ENCODE measurements at places on chromosomes 1 and 21.

- DNase-seq: no peak
Observed at GRCh38 chr21:35768187-35768586, 292.1 kb downstream of the SETD4 start.

GRCh38 chr1:225746361-225747179 is 31.1 kb upstream of the SRP9 start:
- DNase-seq: no peak

GRCh38 chr1:225299624-225300023 is 128.2 kb downstream of the LBR start:
- no peak for DNase-seq

GRCh38 chr1:116474921-116475849 is 95.6 kb downstream of the CD58 start:
- no peak for DNase-seq

- no peak for DNase-seq
Observed at GRCh38 chr1:29259802-29260441, 23.6 kb downstream of the PTPRU start.

GRCh38 chr1:115029526-115029925 is at the start of gene TSHB:
Gene TSHB (plus strand): TSS chr1:115029826. CDS start chr1:115033363, 3,537 bp downstream.
- DNase-seq: no peak

DNA sequence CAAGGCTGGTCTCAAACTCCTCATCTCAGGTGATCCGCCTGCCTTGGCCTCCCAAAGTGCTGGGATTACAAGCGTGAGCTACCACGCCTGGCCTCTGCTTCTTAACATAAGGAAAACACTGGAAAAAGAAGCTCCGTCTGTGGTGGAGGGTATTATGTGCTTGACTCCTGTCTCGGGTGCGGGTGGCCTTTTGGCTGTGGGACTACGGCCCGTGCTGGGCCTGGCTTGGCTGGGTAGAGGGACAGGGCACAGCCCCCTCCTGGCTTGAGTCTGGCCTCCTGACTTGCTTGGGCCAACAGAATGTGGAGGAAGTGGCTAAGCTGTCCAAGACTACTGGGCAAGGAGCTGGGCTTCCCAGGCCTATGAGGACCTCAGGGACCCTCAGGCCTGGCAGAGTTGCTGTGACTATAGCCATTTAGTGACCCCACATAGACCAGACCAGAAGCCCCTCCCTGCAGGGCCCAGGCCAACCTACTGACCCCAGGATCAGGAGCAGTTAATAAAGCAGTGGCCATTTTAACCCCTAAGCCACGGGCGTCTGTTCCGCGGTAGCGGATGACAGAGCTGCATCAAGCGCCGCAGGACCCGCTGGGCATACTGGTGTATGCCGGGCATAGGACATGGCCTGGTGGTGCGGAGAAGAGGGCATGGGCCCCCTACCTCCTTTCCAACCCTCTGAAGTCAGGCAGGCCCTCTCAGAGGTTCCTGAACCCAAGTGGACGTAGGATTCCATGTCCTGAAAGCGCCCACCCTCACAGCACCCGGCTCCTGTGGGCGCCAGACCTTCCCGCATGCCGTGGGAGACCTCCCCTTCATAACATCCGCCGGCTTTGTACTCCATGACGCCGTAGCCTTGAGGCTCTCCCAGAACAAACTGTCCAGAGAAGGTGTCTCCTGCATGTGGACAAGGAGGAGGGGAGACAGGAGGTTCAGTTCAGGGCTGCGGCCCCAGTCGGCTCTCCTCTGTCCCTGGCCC is 4.4 kb downstream of the MORN1 start:
- no peak for DNase-seq

GRCh38 chr1:59499273-59499942 is 202.5 kb downstream of the FGGY start:
- no peak for DNase-seq

DNA sequence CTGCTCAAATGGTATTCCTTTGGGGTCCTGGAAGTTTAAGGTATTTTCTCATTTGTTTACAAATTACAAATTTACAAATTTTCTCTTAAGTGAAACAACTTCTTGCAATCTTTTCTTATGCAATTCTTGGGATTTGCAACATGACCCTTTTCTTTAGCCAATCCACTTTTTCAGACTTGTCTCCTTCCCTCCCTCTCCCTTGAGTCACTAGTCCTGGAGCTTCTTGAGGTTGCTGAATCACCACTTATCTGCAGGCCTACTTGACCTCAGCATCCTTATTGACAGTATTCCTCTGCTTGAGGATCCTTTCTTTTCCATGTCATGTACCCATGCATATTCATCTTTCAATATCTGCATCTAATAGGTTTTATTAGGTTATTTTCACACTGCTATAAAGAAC is 302.8 kb upstream of the ADAMTS5 start:
- peak; percentile 95 for DNase-seq

GRCh38 chr1:116763116-116763786 is 9.0 kb downstream of the CD2 start:
- no peak for DNase-seq

GRCh38 chr1:37999430-38000232 is 5.7 kb downstream of the FHL3 start:
- no peak for DNase-seq

Measured in non-pigmented ciliary epithelial cell (primary cell).